ENCODE measurements at places on chromosomes 7 and 10. TPM values are rescaled to one million over a fixed set of nuclear protein-coding genes. Genes with fewer than 3 reads are reported as not detected.

PON1 gene
- polyA plus RNA-seq = 0.62 TPM

CHAT gene
- not detected for polyA plus RNA-seq

SLC39A12 gene
- polyA plus RNA-seq = not detected

GHRHR gene
- 0.41 TPM for polyA plus RNA-seq

COL26A1 gene
- 23.1 TPM for polyA plus RNA-seq

IGF2BP3 gene
- 59.5 TPM for polyA plus RNA-seq

GSAP gene
- 14.3 TPM for polyA plus RNA-seq

CYP2C8 gene
- polyA plus RNA-seq = 1.4 TPM

NUTM2B gene
- 4.2 TPM for polyA plus RNA-seq

GIMAP6 gene
- 14.2 TPM for polyA plus RNA-seq

TRIL gene
- polyA plus RNA-seq = 46.4 TPM

PKD2L1 gene
- polyA plus RNA-seq = 0.71 TPM

CHST15 gene
- 20.9 TPM for polyA plus RNA-seq

GPR37 gene
- polyA plus RNA-seq = 1.7 TPM

RPEL1 gene
- not detected for polyA plus RNA-seq

CYP3A4 gene
- polyA plus RNA-seq = 0.21 TPM

GLI3 gene
- 14.2 TPM for polyA plus RNA-seq

CYP3A5 gene
- polyA plus RNA-seq = 1.5 TPM

ADIRF gene
- 20.4 TPM for polyA plus RNA-seq

IRF5 gene
- polyA plus RNA-seq = 8.9 TPM

GSDME gene
- polyA plus RNA-seq = 13.0 TPM
